Right atrium auricular region (tissue), 2 donors: ENCODE measurements at places on chromosomes 1 and 21.

- no peak for DNase-seq
- no peaks in the 10 kb centered on the region for H3K4me1 ChIP-seq
- no peak overlapping the region for H3K4me3 ChIP-seq
- H3K27me3 ChIP-seq = no peaks in the 10 kb centered on the region
- no peak overlapping the region for H3K27ac ChIP-seq
Observed at GRCh38 chr1:2494323-2494693, 18.2 kb downstream of the PLCH2 start.

DNA sequence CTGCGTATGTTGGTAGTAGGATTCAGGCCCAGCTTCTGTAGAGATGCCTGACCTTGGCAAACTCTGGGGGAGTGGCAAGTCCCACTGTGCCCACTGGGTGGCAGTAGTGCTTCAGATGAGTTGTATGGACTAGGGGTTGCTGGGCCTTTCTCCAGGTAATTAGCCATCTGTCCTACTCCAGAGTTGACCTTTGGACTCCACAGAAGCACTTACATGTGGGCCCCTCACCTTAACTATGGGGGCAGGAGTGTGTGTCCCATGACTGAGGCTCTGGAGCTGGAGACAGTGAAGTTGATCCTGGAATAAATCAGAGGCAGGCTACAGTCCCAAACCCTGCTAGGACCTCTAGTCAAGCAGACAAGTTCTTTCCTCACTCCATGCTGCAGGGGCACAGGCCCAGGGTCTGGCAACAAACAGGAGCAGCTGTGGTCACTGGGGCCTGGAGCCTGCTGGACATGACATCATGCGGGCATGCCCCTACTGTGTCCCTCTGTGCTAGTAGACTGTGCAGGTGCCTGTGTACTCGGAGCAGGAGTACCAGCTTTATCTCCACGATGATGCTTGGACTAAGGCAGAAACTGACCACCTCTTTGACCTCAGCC is 4.6 kb downstream of the DMAP1 start:
- H3K4me1 ChIP-seq = peaks cover 13% of the 10 kb centered on the region
- peaks cover 38% of the 10 kb centered on the region for H3K36me3 ChIP-seq
- no peak overlapping the region for H3K27ac ChIP-seq
- no peaks in the 10 kb centered on the region for H3K27me3 ChIP-seq
- H3K4me3 ChIP-seq = no peak overlapping the region

DNA sequence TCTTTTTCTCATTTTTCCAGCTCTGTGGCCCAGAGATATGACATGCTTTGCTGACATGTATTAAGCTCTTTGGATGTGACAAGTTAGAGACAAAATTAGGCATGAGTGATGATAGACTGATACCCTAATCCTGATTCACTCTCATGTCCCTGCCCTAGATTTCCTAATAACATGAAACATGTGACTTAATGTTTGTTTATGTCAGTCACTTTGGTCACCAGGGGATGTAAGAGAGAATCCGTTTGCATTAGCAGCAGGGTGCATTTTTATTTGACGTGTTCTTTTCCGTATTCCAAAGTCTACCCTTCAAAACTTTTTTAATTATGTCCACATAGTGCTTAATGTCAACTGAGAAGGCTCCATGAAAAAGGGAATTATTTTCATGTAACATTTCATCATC is 192.4 kb downstream of the HMCN1 start:
- H3K36me3 ChIP-seq = no peaks in the 10 kb centered on the region
- no peak for DNase-seq
- peak overlapping the region; percentile 50 for H3K27ac ChIP-seq
- no peaks in the 10 kb centered on the region for H3K4me1 ChIP-seq
- H3K27me3 ChIP-seq = no peaks in the 10 kb centered on the region
- no peak overlapping the region for H3K4me3 ChIP-seq

DNA sequence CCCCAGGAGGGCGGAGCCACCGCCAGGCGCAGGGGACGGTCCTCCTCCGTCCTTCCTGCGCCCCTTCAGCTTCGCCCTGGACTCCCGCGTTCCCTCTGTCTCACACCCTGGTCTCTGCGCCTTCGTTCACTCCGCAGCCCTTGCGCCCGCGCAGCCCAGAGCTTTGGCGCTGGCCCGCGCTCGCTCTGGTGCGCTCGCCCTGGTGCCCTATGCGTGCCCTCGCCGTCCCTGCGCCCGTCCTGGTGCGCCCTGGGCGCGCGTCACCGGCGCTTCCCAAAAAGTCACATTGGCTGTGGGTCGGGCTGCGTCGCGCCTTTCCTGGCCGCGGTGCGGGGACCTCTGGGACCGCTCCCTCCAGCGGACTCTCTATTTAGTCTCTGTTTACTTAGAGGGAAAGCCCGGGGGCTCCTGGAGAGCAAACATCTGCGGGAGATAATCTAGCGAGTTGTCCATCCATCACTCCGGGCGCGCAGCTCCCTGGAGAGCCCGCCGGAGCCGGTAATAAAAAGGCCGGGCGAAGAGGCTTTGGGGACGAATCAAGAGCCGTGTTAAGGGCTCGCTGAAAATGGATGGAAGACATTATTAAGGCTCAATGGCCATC is 178.6 kb downstream of the PRDM16 start:
- H3K27ac ChIP-seq = no peak overlapping the region
- H3K36me3 ChIP-seq = no peaks in the 10 kb centered on the region
- H3K4me3 ChIP-seq = no peak overlapping the region
- H3K4me1 ChIP-seq = no peaks in the 10 kb centered on the region

DNA sequence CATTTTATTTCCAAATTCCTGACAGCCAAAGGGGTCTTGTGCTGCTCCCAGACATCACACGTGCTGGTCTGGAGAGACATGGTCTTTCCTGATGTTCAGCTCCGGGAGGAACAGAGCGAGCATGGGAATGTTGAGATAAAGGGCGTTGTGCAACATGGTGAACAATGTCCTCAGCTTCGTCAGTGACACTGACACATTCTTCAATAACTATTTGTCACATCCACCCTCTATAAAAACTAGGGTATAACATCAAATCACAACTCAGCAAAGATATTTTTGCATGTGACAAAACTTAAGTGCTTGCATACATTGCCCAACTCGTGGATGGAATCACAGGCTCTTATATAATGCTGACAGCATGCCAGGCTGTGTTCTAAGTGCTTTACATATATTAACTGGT is 42.4 kb upstream of the GRHL3 start:
- no peak for DNase-seq
- H3K27ac ChIP-seq = no peak overlapping the region
- H3K36me3 ChIP-seq = no peaks in the 10 kb centered on the region
- no peak overlapping the region for H3K4me3 ChIP-seq
- H3K4me1 ChIP-seq = no peaks in the 10 kb centered on the region
